ENCODE measurements at places on chromosomes 1 and 21.

GRCh38 chr1:57353654-57354053 lies 70.2 kb downstream of the DAB1 start:
- peak; percentile 68 for DNase-seq

- no peak for DNase-seq
These were observed 1160.8 kb upstream of the ADGRL2 start for GRCh38 chr1:80639777-80640533.

DNA sequence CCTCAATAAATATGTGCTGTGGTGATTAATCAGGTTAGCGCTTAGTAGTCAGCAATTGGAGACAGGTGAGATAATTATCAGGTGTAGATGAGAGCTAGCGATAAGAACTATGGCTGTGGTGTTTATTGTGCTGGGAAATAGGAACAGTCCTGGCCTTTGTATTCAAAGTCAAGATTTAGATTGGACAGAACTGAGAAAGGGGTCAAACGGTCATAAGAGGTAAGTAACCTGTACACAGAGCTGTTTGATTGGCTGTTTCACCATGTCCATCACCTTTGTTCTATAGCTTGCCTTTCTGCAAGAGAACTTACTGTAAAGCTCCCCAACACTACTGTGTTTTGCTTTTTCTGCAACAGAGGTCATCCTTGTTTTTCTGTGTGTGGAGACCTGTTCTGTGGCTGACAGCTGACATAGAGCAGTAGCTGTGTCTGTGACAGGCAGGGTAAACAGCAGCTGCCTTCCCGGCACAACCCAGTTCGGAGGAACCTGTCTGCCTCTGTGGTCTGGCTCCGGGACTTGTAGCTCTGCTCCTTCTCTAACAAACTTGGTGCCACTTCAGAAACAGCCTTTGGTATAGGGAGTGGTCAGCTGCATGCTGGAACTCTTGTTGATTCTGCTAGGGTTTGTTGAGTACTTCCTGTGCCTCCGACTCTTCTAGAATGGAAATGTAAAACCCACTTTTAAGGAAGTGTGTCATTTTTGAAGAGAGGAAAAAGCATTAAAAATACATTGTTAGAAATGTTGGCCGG lies 21.1 kb upstream of the CDC42 start:
- peak; percentile 60 for DNase-seq

DNA sequence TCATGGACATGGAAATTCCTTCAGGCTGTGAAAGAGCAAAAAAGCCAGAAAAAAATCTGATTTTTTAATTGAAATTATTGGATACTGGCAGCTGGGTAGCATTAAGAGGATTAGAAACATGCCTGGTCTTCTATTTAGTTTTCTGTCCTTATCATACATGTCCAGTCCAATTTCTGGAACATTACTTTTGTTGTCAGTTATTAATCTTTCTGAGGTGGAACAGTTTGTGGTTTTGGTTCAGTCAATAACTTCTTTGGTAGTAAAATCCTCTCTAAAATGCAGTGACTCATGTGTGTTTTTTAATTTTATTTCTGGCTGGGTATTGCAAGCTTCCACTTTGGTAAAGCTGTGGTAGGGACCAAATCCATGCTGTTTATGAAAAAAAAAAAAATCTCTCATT lies 687.0 kb upstream of the ADGRL2 start:
- no peak for DNase-seq

- DNase-seq = no peak
These were observed 86.9 kb upstream of the TSPAN2 start for GRCh38 chr1:115176189-115176588.

GRCh38 chr1:79207331-79207730 lies 200.8 kb upstream of the ADGRL4 start:
- no peak for DNase-seq

- DNase-seq = no peak
These were observed 92.0 kb downstream of the DIRAS3 start for GRCh38 chr1:67958472-67958871.

GRCh38 chr1:187443939-187444338 lies 615.2 kb downstream of the PLA2G4A start:
- peak; percentile 3 for DNase-seq

GRCh38 chr1:202967684-202968281 lies 726 bp upstream of the CYB5R1 start:
- DNase-seq = peak; percentile 31

DNA sequence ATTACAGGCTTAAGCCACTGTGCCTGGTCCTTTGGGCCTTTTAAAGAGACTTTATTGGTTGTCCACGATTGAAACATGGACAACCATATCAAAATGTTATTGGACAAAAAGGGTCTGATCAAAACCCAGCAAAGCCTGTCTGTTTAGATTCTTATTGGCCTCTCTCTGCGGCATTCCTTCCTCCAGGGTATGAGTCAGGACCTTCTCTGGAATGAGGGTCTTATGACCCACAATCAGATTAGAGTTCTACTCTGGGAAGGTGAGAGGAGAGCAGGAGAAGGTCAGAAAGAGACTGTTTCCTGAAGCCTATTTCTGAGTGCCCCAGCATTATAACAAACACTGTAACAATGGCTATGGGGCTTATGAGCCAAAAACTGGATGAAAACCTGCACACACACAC lies 7.9 kb downstream of the LURAP1 start:
- DNase-seq = no peak

DNA sequence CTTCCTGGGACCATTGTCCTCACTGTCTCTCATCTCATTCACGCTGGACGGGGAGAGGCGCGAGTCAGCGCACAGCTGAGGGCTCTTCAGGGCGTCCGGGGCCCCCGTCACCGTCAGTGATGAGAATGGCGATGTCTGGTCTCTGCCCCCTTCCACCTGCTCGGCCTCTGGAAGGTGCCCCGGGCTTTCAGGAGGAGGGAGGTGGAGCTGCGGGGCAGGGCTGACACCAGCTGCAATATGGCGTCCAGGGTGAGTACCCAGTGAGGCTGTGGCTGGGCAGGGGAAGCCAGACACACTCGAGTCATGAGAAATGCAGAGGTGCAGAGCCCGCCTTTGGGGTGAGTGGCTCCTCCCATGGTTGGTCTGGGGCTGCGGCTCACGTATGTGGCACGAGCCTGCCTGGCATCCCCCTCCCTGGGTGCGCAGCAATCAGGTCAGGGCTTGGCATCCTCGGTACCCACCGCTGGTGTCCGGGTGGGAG lies 15.1 kb downstream of the MORN1 start:
- DNase-seq = no peak

DNA sequence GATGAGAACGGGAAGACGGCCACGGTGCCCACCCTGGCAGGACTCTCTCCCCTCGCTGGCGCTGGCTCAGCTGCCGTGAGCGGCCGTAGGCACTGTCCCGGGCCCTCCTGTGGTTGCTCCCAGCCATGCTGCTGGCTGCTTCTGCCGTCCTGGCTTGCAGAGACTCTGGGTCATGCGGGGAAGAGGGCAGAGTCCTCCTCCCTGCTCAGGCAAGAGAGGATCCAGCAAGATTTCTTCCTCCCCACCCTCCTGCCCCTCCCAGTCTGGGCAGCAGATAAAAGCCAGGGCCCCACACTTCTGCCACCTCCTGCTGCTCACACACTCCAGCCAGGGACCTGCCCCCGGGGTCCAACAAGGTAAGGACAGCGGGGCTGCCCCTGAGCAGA lies 60.1 kb downstream of the AGPAT3 start:
- no peak for DNase-seq

DNA sequence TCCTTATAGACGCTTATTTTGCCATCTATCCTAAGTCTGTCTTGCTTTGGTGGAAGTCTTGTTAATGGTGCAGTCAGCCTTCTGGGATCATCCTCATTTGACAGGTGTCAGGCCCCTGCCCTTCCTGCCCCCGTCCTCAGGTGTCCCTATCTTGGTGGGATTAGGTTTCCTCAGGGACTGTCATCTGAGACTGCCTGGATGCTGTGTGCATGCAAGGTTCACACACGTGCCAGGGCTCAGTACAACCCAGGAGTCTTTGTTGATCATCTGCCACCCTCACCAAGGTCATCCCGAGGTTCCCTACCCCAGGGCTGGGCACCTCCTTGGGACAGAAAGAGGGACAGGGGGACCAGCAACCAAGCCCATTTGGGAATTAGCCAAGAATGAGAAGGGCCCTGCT lies 18.0 kb downstream of the PADI2 start:
- peak; percentile 60 for DNase-seq

DNA sequence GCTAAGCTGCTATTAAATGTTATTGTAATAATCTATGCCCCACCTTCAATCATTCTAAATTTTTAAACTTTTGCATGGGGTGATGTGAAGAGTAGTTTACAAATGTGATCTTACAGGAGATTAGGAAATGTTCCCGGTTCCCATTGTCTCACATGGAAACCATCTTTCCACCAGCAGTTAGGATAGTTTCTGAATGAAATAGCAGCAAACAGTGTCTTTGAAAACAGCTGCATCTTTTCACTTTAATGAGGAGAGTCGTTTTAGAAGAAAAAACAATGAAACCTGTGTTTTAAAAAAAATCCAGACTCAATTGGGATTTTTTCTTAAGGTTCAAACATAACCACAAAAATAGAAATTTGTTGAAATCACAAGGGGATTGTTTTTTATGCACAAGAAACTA lies 134.2 kb downstream of the TLR5 start:
- DNase-seq = peak; percentile 70

DNA sequence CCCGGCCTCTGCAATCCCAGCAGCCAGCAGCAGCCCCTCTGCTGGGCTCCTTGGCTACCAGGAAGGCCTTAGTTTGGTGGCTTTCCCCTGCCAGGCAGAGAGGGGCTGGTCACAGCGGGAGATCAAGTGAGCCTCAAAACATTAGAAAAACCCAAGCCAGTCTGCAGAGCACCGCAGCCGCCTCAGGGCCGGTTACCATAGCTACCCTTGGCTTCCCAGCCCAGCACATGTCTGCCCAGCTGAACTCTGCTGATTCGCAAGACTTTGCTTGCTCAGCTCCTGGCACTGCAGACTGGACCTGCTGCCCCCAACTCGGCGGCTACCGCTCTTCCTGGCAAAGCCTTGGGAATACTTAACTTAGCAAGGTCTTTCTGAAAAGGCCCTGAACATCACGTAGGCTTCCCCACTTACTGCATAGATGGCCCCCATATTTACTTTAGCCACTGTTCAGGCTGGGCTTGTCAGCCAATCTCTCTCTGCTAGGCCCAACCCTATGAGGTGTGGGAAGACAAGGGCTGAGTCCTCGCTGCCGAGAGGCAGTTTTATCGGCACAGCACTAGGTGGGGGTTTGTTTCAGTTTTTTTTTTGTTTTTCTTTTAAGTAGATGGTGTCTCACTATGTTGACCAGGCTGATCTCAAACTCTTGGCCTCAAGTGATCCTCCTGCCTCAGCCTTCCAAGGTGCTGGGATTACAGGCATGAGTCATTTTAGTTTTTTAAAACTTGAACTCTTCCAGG lies 28.6 kb upstream of the PLEKHG5 start:
- peak; percentile 82 for DNase-seq

GRCh38 chr1:3759796-3760195 lies 7.5 kb downstream of the CCDC27 start:
- no peak for DNase-seq

DNA sequence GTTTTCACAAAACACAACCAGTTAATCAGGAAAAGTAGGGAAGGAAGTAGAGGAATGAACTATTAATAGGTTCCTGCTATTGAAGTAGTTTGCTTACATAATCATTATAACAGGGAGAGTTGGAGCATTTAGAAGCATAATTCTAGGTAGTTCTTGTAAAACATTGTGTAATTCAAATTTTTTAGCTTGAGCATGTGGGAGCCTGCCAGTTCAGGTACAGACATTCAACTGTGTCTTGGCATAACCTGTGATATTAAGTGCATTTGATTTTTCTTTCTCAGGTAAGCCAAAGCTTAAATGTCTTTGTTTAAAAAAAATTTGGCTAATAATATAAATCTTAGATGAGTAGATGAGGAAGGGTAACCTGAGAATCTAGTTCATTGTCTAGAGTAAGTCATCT lies 3.4 kb downstream of the YTHDF2 start:
- no peak for DNase-seq

DNA sequence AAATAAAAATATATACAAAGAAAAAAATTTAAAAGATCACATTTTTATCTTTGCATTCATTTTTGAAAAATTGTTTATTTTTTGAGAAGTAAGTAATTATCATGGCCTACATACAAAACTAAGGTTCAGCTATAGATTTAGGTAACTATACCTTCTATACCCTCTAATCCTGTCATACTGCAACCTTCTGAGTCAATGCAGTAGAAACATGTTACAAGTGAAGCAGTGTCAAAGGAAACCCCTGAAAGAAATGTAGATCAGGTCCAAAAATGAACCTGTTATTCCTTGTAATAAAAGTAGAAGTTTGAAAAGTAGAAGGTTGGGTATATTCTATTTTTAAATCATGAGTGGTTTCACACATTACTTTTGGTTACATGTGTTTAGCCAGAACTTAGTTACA lies 51.3 kb downstream of the PTGS2 start:
- DNase-seq = no peak

DNA sequence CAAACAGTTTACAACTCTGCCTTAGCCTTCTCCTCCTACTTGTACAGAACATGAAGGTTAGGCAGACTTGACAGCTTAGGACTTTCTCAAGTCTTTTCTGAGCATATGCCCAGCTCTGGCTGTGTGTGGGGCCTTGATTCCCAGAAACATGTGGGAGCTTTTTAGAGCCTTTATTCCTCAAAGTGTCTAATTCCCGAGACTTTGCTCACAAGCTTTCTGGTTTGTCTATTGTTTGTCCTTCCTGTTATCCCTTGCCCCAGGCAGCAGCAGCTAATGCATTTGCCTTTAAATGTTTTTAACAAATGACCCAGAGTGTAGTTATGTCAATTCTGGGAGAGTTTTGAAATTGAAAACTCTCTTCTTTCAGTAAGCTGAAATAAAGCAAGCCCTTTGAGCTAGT lies 29.2 kb downstream of the ST7L start:
- DNase-seq = no peak

- peak; percentile 47 for DNase-seq
These were observed 331.6 kb downstream of the SRGAP2C start for GRCh38 chr1:121516234-121516967.

DNA sequence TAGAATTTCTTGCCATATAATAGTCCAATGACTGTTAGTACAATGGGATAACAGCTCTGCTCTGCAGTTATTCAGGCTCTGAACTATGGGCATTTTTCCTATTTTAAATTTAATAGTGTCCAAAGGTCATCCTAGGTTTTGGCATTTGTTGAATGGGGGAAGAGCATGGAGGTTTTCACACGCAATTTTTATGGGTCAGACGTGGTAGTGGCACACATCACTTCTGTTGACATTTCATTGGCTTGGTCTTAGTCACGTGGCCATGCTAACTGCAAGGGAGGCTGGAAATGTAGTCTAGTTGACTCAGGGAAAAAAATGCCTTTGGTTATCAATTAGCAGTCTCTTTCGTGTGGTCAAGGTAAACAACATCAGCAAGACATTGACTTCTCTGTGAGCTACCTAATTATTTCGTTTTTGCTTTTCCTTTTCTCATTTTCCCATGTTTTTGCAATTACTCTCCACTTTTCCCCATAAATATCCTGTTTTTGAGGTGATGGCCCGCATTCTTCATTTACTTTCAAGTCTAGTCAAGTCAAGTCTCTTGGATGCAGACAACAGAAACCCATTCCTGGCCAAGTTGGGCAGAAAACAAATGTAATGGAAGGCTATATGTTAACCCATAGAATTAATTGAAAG lies 82.8 kb downstream of the DYRK1A start:
- DNase-seq = no peak

- DNase-seq = no peak
These were observed 114.7 kb upstream of the SERBP1 start for GRCh38 chr1:67544921-67545320.
